Stimulated activated CD4-positive, alpha-beta T cell treated with anti-CD3 and anti-CD28 coated beads, Interleukin-15, amount 100 ng/mL, for 1 hour (primary cell): ENCODE measurements at places on chromosomes 5 and 9.

GRCh38 chr9:133057006-133057405 is 4.8 kb upstream of the CEL start:
- no peak for DNase-seq

DNA sequence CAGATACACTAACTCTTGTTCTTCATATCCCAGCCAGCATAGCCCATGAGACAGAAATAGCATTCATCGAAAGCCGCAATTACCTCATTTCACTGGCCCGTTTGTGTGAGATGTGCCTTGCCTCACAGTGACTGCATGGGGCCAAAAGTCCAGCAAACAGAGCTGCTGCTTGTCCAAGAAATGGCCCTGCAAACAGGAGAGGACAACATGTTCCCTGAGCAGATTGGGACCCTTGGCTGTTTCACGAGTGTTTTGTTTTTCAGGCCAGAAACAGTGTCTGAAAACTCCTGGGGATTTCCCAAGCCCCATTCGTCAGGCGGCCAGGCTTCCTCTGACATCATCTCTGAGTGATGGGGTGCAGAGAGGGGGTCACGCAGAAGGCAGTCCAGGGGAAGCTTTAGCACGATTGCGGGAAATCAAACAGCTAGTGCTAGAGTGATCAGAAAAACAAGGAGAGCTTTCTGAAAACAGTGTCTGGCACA is 503.6 kb upstream of the PAPPA start:
- no peak for DNase-seq

DNA sequence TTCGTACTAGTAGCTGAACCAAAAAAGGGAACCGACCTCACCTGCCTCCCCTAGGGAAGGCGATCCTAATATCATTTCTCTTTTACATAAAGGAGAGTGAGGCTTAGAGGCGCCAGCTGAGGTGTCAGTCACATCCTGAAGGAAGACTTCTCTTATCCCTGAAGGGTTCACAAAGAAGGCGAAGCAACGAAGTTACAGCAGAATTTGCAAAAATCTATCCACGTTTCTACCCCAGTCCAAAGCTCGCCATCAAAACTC is 598 bp upstream of the KIAA1191 start:
- no peak for DNase-seq

DNA sequence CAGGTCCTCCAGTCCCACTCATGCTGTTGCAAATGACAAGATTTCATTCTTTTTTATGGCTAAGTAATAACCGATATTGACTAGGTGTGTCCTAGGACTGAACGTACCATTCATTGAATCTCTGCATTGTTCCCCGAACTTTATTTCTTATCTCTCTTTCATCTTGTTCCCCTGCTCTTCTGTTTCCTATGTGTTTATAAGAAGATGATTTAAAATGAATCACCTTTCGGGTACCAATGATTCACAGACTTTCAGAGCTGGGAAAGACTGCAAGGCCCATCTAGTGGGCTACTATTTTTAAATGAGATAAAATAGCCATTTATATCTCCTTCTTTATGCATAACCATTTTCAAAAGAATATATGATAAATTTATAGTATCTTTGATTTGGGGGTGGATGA is 133.0 kb downstream of the CDH18 start:
- DNase-seq = no peak

DNA sequence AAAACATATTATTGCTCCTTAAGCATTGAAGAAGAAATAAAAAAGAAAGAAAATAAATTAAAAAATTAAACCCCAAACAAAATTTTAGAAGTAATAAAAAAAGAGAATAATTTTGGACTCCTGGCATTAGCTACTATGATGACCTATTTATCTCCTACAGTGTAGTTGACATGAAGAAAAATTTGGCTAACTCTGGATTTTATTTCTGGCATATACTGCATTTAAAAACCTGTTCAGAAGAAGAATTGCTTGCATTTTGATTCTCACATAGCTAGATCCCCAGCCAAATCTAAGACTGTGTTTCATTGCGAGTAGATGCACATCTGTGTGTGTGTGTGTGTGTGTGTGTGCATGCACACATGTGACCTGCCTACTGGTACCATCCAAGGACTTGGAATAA is 30.1 kb upstream of the GABRG2 start:
- no peak for DNase-seq

DNA sequence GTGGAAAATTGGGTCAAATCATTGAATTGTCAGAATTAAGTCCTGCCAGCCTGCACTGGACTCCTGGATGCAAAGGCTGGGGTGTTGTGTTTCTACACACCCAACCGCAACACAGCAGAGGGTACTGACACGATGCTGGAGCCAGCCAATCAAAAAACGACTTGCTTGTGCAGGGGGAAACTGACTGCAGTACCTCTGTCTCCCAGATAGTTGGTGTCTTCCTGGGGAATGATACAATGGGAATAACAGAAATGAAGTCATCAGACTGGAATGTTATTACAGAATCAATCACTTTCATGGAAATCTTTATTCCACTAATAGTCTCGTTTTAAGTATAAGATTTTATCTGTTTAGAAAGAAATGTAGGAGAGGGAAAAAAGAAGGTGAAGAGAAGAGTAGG is 330.3 kb downstream of the MLLT3 start:
- no peak for DNase-seq

DNA sequence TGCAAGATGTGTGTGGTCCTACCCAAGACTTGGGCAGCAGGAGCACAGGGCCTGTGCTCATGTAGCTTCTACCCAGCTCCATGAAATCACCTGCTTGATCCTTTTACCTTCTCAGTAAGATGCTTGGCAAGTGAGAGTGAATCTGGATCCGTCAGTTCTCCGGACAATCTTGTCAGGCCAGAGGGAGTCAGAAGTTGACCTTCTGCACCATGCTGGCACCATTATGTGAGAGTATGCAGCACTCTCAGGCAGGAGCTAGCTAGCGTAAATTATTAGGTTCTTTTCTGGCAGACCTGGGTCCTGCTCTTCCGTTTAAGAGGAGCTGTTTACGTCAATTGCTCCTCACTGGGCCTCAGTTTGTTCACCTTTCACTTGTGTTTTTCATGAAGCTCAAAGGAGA is 37.0 kb upstream of the ADAM19 start:
- DNase-seq = no peak

- no peak for DNase-seq
Observed at GRCh38 chr9:13689925-13690324, 410.4 kb upstream of the MPDZ start.

DNA sequence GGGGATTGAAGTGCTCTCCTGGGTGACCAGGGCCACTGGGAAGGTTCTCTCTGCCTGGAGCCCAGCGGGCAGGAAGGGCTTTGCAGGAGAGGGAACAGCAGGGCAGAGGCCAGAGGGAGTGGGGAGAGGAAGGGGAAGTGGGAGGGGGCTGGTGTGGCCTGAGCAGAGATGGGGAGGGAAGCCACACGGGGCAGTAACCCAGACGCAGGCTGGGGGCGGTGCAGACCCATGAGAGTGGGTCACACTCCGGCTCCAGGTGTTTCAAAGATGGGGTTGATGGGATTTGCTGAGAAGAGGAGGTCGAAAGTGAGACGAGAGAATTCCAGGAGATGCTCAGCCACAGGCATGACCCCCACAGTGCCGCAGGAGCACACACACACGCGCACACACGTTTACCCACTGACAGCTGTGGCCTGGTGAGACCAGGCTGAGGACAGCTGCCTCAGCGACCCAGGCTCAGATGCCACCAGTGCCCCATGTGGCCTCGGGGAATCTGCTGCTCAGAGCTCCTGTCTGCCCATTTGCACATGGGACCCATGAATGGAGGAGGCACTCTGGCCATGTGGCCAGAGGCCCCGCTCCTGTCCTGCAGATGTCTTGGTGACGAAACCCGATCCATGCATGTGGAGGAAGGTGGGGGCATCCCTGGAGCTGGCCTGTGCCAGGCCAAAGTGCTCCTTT is 32.7 kb upstream of the FCN2 start:
- DNase-seq = no peak

GRCh38 chr5:57340681-57341080 is 141.9 kb downstream of the ACTBL2 start:
- DNase-seq = no peak

- no peak for DNase-seq
Observed at GRCh38 chr5:154268073-154268472, 77.5 kb downstream of the GALNT10 start.

DNA sequence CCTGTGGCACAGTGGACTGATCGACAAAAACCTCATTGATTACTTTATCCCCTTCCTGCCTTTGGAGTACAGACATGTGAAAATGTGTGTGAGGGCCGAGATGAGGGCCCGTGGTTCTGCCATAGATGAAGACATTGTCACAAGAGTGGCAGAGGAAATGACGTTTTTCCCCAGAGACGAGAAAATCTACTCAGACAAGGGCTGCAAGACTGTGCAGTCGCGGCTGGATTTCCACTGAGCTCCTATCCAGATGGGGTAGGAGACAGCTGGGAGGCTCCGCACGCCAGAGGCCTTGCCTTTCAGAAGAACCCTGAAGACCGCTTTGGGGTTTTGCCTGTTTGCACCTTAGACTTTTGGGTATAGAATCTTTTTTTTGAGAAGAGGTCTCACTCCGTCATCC is 6.4 kb downstream of the TOR1B start:
- DNase-seq = no peak

- DNase-seq = no peak
Observed at GRCh38 chr5:21219251-21219650, 1231.3 kb upstream of the CDH18 start.

GRCh38 chr5:179154346-179154990 is 94.3 kb downstream of the ZNF354C start:
- DNase-seq = no peak

DNA sequence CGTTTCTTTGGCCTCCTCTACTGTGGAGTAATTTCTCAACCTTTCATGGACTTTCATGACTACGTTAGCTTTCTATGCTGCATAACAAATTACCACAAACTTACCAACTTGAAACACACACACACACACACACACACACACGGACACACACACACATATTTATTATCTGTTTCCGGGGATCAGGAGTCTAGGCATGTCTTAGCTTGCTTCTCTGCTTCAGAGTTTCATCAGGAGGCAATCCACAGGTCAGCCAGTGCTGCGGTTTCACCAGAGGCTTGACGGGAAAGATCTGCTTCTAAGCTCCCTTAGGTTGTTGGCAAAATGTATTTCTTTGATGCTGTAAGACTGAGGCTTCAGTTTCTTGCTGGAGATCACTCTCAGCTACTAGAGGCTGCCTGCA is 59.0 kb upstream of the C9orf72 start:
- no peak for DNase-seq

DNA sequence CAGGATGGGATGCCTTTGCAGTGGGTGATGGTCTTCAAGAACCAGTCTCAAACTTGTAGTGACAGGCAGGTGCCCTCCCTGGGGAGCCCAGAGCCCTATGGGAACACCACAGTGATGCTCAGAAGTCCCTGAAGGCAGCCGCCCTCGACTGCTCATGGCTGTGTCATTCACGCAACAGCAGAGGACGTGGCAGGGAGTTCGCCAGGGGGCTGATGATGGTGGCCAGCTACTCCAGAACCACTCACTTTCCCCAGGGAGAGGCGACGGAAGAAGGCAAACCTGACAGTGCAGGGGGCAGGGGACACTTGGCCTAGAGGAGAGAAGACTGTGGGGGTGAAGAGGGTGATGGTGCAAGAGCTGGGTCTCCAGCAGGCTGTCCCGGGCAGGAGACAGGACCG is 4.0 kb downstream of the IL13 start:
- DNase-seq = no peak

DNA sequence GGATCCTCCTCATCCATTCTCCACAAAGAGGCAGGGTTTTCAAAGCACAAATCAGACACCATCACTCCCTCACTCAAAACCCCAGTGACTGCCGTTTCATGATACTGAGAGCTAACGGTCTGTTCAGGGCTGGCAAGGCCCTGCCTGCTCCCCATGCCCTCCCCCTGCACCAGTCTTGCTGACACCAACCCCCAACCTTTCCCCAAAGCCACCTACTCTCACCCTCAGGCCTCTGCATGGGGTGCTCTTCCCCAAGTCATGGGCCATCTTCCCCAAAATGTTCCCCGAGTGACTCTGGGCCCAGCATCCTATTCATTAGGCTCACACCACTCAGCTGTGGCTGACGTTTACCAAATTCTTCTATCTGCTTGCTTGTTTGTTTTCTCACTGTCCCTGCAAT is 21.7 kb upstream of the OLFM1 start:
- no peak for DNase-seq

- no peak for DNase-seq
Observed at GRCh38 chr5:149030392-149030791, 32.5 kb downstream of the SH3TC2 start.

DNA sequence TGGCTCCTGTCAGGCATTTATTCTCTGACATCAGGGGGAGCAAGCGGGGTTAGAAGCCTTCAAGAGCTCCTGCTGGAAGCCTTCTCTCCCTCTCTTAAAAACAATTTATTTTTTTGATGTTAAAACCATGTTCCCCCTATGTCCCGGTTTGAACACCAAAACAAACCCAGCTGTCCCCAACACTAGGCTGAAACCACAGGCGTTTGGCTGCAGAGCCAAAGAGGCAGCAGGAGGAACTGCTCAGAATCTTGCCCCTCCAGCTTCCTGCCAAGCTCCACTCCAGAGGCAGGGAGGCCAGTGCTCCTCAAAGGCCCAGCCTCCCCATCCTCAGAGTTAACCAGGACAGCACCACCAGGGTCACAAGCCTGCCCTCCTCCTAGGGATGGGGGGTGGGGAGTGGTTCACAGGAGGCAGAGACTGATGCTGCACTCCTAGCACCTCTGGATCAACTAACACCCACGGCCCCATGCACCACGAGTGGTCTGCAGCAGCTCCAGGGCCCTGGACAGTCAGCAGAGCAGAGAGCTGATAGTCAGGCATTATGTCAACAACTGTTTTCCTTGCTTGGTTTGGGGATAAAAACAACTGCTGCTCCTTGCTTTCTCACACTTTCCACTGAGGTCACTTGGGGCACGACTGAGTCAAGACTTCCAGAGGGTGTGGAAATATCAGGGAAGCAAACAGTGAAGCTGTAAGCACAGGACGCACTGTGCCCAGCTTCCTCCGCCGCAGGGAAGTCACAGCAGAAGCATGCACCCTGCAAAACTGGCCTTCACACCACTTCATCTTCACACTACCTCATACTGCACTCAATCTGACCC is 96.5 kb upstream of the ADRA1B start:
- no peak for DNase-seq

DNA sequence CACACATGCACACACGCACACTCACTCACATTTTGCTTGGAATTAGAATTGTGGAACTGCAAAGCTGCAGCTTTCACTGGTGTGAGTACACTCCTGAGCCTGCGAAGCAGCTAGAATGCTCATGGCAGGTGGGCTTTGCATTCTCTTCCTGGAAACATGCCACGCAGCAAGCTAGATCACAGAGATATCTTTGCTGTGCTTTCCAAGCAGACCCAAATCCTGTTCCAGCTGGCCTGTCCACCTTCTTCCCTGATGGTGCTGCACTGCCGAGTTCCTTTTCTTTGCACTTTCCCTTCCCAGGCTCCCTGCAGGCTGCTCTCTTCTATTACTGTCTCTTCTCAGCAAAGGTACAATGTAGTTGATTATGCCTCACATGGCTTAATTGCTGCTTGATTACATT is 92.7 kb upstream of the CKMT2 start:
- no peak for DNase-seq

GRCh38 chr5:152864991-152865390 is 459.9 kb upstream of the NMUR2 start:
- no peak for DNase-seq

DNA sequence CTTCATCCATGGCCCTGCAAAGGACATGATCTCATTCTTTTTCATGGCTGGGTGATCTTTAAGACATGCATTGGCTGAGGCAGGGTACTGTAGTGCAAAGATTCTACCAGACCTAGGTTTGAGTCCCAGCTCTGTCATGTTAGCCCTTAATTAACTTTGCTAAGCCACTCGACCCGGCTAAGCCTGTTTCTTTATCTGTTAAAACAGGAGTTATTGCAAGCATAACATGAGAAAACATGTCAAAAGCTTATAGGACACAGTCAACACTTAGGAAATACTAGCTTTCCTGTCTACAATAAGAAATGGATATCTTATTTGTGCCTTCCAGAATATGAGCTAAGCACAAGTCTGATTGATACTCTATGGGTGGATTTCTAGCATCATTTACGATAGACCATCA is 92.6 kb downstream of the RASEF start:
- no peak for DNase-seq
